Putamen (tissue), 1 donor: ENCODE measurements at places on chromosomes 3 and 15.

DNA sequence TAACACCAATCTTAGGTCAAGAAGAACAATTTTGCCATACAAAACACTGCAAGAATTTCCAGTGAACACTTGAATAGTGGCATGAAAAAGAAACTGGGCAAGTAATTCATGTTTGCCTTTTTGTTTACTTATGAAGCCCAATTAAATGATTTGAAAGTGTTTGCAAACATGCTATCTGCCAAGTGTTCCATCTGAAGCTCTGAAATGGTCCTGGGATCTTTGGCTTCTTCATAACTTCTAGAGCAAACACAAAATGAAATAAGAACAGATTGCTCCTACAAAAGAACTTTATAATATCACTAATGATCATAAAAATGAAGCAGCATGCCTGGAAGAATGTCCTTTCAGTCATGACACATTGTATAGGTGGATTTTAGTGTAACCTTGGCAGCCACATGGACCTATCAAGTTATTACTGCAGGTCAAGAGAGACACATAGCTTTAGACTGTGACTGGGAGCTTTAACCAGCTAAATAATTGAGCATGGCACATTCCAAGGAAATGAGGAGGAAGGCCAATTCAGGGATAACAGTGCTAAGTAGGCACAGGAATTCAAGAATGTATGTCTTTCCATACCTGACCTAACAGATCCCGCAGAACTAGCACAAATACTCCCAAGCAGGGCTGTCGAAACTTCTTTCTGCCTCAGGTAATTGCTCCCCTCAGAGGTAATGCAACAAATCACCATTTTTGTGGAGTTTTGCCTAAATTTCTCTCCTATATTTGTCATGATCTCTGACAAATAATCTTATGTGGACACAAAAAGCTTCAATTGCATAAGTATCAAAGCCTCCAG lies 144.6 kb downstream of the DUT start:
- no peak for DNase-seq

DNA sequence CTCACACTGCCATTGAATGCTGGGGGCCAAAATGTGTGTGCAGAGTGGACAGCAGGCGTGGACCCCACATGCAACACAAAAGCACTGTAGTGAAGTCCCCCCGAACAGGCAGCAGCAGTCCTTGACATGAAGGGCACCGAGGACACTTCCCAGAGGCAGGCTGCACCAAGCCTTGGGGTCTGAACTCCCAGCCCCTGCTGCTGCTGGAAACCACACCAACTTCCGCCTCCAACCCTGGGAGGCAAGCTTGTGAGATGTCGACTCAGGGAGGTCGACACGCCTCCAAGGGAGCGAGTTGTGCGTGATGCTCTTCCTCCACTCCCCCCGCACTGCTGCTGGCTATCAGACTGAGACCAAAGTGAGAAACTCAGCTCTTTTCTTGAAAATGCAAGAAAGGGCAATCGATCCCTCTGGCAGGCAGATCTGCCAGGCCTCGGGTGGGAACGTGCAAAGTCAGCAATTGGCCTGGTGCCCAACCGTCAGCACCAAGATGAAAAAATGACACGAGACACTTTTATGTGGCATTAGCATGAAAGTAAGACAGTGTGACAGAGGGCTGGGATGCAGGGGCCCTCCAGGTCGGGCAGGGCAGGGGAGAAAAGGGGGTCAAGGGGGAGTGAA lies 43.6 kb downstream of the WHAMM start:
- no peak for DNase-seq

GRCh38 chr3:141728355-141728892 lies 9.7 kb upstream of the RNF7 start:
- DNase-seq: no peak

DNA sequence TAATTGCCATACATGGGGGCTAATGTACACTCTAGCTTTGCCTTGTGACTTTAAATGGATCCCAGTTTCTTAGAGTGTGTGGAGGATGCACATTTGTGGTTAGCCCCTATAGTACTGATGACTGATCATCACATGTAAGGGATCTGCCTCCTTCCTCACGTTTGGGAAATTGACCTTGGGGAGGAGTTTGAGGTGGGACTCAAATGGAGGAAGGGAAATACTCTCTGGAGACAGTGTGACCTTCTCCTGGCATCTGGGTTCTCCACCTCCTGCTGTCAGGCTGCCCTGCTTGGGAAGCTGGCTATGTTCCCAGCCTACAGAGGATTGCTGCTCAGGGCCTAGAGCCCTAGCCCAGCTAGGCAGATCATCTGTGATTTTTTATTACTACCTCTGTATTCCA lies 48.7 kb downstream of the PPM1L start:
- DNase-seq: no peak
